Glutamatergic neuron (in vitro differentiated cells): ENCODE measurements at places on chromosomes 13 and 19. TPM values are rescaled to one million over a fixed set of nuclear protein-coding genes. Genes with fewer than 3 reads are reported as not detected.

ADGRL1 gene
- 68.1 TPM for total RNA-seq

DNA sequence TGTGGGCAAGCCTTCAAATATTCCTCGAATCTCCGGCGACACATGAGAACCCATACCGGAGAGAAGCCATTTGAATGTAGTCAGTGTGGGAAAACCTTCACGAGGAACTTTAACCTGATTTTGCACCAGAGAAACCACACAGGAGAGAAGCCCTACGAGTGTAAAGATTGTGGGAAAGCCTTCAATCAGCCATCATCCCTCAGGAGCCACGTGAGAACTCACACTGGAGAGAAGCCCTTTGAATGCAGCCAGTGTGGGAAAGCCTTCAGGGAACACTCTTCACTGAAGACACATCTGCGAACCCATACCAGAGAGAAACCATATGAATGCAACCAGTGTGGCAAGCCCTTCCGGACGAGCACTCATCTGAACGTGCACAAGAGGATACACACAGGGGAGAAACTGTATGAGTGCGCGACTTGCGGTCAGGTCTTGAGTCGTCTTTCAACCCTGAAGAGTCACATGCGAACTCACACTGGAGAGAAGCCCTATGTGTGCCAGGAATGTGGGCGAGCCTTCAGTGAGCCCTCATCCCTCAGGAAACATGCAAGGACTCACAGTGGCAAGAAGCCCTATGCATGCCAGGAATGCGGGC is 28.8 kb downstream of the ZNF333 start:
- no peaks in the 10 kb centered on the region for H3K4me1 ChIP-seq
- peaks cover 84% of the 10 kb centered on the region for H3K36me3 ChIP-seq
- H3K4me3 ChIP-seq = no peak overlapping the region
- H3K27ac ChIP-seq = no peak overlapping the region
- no peak for DNase-seq

DNA sequence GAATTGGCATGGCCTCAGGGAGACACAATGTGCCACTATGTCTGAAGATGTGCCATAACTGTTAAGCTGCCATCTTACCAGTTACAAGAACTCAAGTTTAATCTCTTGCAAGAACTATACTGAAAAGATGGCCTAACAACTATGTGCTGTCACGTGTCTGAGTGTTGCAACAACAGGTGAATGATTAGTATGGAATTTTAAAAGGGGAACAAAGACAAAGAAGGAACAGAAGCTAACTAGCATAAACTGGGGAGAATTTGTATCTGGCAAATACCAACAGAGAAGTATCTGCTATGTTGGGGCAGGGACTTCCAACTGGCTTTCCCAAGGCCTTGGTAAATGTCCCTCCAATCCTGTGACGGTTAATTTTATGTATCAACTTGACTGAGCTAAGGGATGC is 11.5 kb upstream of the ACOD1 start:
- DNase-seq = no peak
- H3K27ac ChIP-seq = no peak overlapping the region
- H3K36me3 ChIP-seq = peaks cover 6% of the 10 kb centered on the region
- no peaks in the 10 kb centered on the region for H3K27me3 ChIP-seq
- H3K4me1 ChIP-seq = peaks cover 2% of the 10 kb centered on the region
- H3K4me3 ChIP-seq = no peak overlapping the region

SPIB gene
- total RNA-seq = 2.7 TPM

DNA sequence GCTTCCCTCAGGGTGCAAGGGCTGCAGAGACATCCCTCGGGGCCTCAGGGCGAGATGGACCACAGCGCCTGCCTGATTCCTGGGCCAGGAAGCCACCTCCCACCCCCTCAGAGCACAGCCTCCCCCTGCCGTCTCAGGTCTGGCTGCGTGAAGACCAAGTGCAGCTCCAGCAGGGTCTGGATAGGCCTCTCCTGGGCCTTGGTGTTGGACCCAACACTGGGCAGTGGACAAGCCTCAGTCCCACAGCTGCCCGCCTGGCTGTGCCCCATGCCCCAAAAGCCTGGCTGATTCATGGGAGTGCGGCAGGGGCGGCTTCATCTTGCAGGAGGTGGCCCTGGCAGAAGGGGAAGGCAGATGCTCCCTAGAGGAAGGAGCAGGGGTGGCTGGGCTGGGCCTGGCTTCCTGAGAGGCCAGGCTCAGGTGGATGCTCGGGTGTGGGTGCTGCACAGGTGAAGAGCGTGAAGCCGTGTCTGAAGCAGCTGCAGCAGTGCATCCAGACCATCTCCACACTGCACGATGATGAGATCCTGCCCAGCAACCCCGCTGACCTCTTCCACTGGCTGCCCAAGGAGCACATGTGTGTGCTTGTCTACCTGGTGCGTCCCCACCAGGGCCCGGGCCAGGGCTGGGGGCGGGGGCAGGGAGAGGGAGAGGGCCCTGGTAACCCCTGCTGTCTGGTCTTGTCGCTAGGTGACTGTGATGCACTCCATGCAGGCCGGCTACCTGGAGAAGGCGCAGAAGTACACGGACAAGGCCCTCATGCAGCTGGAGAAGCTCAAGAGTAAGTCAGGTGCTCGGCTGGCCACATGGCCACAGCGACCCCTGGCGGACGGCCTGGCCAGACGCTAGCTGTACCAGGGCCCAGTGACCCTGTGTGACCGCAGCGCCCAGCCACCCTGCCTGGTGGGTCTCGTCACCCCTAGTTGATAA is 21.7 kb downstream of the MAU2 start:
- no peaks in the 10 kb centered on the region for H3K36me3 ChIP-seq
- H3K4me3 ChIP-seq = no peak overlapping the region
- peak overlapping the region; percentile 52 for H3K27ac ChIP-seq
- H3K4me1 ChIP-seq = no peaks in the 10 kb centered on the region
- peaks cover 2% of the 10 kb centered on the region for H3K27me3 ChIP-seq
